ENCODE measurements at places on chromosomes 13 and 19. TPM values are rescaled to one million over a fixed set of nuclear protein-coding genes. Genes with fewer than 3 reads are reported as not detected.

- DNase-seq = no peak
Measured at GRCh38 chr19:56142087-56142787, 1.1 kb downstream of the ZNF444 start.

The RNF17 gene
- total RNA-seq = not detected

DNA sequence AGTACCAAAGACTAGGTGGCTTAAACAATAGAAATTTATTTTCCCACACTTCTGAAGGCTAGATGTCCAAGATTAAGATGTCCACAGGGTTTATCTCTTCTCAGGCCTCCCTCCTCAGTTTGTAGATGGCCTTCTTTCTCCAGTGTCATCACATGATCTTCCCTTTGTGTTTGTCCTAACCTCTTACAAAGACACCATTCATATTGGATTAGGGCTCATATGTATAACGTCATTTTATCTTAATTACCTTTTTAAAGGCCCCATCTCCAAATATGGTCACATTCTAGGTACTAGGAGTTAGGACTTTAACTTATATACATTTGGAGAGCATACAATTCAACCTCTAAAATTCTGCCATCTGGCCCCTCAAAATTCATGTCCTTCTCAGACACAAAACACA is 34.3 kb downstream of the N4BP2L2 start:
- DNase-seq = no peak

DNA sequence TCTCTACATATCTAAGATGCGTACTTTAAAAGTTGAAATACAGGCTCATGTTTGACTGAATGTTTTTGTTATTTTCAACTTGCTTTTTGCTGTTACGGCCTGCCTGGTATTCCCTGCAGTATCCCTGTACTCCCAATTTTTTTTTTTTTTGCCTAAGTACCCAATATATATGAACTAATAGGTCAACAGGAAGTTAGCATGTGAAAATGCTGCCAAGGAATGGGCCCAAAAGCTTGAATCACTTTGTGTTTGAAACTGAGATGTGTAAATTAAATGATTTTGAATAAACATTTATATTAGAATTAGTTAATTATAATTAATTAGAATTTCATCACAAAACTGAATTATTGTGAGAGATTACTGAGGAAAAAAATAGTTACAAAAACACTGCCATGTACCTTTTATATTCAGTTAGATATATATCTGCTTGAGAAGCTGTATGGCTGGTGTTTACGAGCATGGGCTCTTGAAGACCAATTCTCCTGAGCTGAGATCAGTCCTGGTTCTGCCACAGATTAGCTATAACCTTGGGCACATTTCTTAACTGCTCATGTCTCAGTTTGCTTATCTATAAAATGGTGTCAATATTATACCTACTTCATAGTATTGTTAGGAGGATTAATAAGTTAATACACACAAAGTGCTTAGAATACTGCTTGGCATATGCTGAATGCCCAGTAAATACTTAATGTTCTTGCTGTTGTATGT is 16.0 kb downstream of the TDRD3 start:
- no peak for DNase-seq

DNA sequence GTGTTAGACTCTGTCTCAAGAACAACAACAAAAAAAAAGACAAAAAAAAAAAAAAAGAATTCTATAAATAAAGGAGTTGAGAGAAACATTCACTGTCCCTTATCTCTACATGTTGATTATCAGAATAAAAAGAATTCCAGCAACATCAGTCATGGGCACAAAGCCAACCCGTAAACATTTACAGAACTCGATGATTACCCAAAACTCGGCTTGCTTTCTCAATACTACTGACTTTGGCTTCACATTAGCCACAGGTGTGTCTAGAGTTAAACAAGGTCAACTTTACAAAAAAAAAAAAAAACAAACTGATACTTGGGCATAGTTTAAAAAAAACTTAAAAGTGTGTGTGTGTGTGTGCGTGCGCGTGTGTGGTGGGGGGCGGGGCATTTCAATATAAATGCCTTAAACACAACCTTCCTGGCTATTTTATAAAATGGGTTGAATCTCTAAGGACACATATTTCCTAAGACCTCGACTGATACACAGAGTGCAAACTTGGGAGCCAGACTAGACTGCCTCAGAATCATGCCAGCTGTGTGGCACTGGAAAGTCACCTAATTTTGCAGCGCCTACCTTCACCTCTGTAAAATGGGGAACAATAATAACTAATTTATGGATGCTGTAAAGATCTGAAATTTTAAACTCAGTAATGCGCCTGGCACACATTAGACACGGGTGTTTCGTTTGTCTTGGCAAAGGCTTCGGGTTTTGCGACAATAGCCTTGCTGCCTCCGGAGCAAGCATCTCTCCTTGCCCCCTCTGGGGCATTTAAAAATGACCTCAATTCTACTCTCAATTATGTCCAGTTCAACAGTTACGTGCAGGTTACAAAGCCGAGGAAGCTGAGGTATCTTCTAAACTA is 922 bp downstream of the EBPL start:
- no peak for DNase-seq

DNA sequence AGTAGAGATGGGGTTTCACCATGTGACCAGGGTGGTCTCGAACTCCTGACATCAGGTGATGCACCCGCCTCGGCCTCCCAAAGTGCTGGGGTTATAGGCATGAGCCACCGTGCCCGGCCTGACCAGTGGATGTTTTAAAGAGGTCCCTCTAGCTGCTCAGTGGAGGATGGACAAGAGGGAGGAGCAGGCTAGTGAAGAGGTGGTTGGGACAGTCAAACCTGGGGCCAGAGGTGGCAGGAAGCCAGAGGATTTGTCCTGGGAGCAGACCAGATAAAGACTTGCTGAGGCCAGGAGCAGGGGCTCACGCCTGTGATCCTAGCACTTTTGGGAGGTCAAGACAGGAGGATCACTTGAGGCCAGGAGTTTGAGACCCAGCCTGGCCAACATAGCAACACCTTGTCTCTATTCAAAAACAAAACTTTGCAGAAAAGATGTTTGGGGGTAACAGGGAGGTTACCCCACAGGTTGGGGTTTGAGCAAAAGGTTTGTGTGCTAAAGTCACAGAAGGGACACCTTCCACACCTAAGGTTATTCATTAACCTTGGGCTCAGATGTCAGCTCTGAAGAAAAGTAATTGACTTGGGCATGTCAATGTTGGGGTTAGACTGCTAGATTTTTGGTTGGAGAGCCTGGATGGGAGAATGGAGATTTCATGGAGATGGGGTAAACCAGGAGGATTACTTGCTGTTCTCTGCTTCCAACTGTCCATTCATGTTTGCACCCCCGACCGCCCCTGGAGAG is 9.0 kb downstream of the BCAM start:
- no peak for DNase-seq

DNA sequence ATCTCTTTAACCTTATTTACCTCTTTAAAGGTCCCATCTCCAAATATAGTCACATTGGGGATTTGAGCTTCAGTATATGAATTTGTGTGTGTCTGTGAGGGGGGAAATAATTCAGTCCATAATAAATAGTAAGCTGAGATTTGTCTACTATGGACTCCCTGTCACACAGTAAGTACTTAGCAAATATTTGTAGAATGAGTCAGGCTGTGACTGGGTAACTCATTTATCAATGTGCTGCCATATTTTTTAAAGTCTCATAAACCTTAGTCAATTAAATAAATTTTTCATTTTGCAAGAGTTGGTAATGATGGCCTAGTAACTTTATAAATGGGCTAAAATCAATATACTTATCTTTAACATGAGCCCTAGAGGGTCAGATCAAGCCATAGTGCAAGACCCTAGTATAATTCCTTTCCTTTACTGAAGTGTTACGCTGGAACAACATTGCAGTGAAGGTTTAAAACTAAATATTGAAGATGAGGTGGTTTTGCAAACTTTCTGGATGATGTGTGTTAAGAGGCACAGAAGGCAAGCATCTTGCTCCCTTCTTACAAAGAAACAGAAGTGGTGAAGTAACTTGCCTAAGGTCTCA is 305.1 kb downstream of the KCNRG start:
- no peak for DNase-seq

- DNase-seq = no peak
Measured at GRCh38 chr13:21232599-21232998, 56.1 kb downstream of the MRPL57 start.

DNA sequence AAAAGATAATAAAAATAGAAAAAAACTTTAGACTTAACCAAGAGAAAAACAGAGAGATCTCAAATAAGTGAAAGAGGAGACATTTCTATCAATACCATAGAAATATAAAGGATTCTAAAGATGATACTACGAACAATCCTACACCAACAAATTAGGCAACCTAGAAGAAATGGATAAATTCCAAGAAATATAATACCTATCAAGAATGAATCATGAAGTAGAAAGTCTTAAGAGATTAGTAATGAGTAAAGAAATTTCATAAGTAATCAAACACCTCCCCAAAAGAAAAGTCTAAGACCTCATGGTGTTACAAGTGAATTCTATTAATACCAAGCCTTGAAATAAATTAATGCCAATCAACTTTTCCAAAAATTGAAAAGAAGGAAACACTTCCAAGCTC is 1584.5 kb upstream of the MIR17HG start:
- DNase-seq = no peak

The TTYH1 gene
- 0.62 TPM for total RNA-seq

DNA sequence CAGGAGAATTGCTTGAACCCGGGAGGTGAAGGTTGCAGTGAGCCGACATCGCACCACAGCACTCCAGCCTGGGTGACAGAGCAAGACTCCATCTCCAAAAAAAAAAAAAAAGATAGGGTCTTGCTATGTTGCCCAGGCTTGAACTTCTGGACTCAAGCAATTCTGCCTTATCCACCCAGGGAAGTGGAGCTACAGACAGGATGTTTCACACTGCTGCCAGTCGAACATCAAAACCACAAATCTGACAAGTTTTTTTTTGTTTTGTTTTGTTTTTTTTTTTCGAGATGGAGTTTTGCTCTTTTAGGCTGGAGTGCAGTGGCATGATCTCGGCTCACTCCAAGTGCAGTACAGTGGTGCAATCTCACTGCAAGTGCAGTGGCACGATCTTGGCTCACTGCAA is 10.8 kb downstream of the XPO4 start:
- DNase-seq = no peak

The IGFL2 gene
- not detected for total RNA-seq

All from Panc1 (cell line).